Stimulated activated CD4-positive, alpha-beta T cell treated with anti-CD3 and anti-CD28 coated beads, Interleukin-15, amount 100 ng/mL, for 24 hours (primary cell): ENCODE measurements at places on chromosomes 16 and 17.

DNA sequence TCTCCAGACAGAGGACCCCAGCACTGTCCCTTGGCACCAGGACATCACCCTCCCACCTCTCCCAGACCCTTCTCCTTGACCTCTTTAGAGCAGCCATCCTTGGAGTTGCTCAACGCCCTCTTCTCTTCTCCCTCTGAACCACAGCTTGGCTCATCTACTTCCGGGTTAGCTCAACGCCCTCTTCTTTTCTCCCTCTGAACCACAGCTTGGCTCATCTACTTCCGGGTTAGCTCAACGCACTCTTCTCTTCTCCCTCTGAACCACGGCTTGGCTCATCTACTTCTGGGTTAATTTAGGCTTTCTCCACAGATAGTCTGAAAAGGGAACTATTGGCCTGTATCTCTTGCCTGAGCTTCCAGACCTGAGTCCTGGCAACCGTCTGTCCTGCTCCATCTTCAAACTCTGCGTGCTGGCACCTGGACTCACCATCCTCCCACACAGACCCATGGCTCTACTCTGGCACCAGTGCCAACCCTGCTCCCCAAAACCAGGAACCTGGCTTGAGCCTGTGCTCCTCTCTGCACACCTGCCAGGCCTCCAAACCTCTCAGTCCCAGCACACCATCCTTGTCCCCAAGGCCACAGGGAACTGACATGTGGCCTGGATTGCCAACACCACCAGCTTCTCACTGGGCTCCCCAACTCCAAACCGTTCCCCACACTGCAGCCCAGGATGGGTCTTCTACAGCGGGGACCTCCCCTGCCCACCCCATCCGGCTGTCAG, 25.3 kb upstream of the FAAP100 start:
- no peak for DNase-seq

DNA sequence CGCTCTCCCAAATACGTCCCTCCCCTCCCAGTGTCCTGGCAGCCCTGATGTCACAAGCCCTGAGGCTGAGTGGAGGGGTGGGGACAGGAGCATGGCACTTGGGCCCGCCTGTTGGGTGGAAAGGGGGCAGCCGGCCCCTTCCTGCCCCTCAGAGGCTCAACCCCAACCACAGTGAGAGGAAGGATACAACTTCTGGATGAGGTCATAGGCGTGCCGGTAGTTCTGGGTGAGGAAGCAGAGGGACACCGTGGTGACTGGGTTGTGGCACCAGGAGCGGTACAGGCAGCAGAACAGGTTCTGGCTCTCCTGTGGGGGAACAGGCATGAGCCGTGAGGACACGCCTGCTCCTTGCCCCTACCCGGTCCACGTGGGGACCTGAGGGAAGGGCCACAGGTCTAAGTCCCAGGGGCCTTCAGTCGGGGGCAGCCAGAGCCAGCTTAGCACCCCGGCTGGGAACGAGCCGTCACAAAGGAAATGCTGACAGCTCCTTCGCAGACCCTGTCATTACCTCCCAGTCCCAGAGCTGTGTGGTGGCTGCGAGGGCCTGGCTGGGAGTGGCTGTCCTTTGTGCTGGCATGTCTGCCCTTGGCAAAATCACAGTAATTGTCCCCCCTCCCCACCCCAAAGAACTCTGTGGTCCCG, 11.2 kb upstream of the MTSS2 start:
- DNase-seq, result no peak

- no peak for DNase-seq
Measured at GRCh38 chr17:33500151-33500550, 207.1 kb upstream of the ASIC2 start.

- no peak for DNase-seq
Measured at GRCh38 chr17:82193520-82194220, 19.0 kb downstream of the CCDC57 start.

DNA sequence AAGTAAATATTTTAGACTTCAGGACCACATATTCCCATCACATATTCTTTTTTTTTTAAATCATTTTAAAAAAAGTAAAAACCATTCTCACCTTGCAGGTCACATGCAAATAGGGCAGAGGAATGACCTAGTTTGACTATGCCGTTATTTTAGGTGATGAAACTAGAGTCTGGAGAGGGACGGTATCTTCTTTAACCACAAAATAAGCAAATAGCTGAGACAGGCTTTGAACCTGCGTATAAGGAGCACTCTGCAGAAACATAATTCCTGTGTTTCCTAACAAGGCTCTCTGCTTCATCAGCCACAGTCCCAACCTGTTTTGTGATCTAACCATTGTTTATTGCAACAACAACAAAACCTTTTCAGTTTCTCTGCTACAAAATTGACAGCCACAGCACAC, 121.5 kb downstream of the PCTP start:
- DNase-seq, result no peak

GRCh38 chr16:52191531-52192134, 355.3 kb downstream of the TOX3 start:
- DNase-seq, result peak; percentile 57

- no peak for DNase-seq
Measured at GRCh38 chr17:17541640-17542001, 45.4 kb upstream of the RASD1 start.

DNA sequence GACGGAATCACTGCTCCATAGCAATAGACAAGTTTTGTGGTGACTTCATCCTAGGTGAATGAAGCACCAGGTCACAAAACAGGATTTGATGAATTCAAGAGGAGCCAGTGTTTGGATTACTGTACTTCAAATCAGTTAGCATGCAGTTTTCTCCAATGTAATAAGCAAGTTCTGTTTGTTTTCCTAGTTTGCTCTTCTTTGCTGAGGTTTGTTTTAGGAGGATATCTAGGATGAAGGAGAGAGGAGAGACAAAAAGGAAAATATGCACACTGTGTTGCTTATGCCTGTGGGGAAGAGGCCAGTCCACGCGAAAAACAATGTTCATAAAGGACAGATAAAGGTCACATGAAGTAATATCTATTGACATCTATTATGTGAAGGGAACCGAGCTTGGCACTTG, 9.0 kb downstream of the KRT37 start:
- DNase-seq, result no peak

GRCh38 chr17:661509-661908, 53.1 kb downstream of the VPS53 start:
- no peak for DNase-seq

GRCh38 chr17:69500911-69501429, 86.5 kb downstream of the MAP2K6 start:
- no peak for DNase-seq

- DNase-seq, result peak; percentile 81
Measured at GRCh38 chr16:56617212-56618085, 8.1 kb upstream of the MT1E start.

DNA sequence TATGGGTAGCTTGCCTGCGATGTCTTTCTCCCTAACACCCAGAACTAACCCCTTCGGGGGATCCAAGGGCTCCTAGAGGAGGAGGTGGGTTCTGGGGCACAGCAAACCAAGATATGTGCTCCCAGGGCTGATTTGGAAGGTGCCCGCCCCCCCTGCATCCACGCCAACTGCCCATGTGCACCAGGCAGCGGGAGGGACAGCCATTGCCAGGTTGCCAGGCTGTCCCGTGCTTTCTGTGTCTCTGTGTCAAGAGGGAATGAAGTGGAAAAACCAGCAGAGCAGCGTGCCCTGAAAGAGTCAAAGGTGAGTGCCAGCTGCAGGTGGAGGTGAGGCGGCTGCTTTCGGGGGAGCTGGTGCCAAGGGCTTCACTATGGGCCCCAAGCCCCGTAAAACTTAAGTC, 6.4 kb downstream of the TEKT5 start:
- no peak for DNase-seq

DNA sequence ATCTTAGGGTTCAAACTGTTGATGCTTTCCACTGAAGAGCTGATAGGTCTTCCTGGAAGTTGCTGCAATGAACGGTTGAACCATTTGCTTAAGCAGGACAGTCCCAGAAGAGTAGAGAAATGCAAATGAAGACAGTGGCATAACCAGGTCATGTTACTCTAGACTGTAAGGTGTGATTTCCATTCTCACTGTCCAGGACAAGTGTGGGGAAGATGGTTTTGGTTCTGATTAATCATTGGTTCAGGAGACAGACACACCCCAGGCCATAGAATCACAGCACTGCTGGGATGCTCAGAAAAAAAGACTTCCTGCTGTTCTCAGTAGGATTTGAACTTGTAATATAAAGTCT, 34.8 kb upstream of the XYLT2 start:
- no peak for DNase-seq

- DNase-seq, result no peak
Measured at GRCh38 chr16:70659546-70659945, 13.2 kb downstream of the IL34 start.

DNA sequence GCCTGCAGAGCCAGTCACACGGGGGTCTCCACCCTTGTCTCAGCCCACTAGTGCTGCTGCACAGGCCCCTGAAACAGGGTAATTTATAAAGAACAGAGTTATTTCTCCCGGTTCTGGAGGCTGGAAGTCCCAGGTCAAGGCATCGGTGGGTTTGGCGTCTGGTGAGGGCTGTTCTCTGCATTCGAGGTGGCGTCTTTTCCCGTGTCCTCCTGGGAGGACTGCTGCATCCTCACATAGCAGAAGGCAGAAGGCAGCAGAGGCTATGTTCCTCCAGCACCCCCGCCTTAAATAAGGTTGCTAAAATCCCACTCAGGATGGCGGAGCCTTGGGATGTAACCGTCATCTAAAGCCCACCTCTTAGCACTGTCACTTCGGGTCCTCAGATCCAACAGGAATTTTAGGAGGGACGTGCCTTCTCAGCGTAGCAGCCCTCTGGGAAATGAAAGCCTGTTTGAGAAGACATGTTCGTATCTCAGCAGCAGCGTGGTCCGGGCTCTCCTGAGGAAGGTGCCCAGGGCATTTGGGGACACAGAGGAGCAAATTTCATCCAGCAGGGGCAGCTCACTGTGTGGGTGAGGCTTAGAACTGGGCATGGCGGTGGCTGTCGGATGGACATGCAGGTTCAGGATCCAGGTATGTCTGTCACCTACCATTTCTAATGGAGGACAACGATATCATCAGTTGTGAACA, 221.6 kb upstream of the CHMP6 start:
- no peak for DNase-seq

DNA sequence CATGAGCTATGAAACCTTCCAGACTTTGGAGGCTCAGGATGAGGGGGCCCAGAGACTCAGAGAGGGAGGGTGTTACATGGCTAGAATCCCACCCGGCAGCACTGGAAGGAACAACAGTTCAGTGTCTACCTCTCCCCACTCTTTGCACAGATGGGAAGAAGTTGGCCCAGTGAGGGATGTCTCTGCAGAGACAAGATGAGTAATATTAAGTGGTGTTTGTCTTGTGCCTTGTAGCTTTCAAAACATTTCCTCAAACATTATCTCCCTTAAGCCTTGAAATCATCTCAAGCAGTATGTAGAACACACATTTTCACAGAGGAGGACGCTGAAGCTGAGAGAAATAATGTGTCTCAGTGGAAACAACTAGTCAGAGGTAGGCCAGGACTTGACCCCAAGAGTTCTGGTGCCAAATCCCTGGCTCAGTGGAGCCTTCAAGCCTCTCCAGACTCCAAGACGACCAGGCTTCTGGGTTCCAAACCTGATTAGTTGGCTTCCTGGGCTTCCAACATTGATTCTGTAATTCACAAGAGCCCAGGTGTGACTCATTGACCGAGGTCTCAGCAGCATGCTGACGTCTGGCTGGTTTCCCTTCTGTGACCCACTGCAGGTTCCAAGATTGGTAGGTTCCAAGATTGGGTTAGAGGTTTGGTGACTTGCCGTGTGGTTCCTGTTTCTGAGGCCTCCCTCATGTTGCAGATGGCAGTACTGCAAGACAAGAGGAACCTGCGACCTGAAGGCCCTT, 7.4 kb downstream of the RNF112 start:
- peak; percentile 32 for DNase-seq

- DNase-seq, result no peak
Measured at GRCh38 chr17:37478187-37478586, 11.5 kb upstream of the DUSP14 start.

DNA sequence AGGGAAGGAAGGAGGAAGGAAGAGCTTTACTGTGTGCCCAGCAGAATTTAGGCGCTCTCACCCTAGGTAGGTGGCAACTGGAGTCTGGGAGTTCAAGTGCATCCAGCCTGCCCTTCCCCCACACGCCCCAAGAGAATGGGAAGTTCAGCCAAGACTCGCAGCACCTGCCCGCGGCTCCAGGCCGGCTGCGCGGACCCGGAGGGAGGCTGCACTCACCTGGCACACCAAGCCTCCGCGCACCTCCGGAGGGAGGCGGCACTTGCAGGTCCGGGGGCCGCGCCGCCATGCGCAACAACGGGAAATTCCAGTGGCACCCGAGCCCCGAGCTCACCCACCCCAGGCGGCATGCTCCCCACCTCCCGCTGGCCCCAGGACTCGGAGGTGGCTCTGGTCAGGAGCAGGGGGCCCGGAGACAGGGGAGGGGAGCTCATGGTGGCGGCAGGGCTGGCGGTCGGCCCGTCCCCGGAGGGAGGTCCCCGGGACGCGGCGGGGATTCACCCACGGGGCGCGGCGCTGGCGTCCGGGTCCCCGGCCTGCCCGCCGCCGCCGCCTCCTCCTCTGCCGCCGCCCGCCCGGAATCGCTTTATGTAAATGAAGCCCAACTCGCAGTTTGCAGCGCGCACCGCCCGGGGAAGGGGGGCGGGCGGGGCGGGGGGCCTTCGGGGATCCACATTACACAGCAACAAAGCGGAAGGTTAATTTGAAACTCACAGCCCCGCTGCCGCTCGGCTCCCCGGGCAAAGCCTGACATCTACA, at the start of gene ZFHX3:
Gene ZFHX3, minus strand, starts transcription at position 593 of the 756 bp plus-strand sequence. CDS start 87,983 bp downstream, outside the sequence.
- peak; percentile 42 for DNase-seq

DNA sequence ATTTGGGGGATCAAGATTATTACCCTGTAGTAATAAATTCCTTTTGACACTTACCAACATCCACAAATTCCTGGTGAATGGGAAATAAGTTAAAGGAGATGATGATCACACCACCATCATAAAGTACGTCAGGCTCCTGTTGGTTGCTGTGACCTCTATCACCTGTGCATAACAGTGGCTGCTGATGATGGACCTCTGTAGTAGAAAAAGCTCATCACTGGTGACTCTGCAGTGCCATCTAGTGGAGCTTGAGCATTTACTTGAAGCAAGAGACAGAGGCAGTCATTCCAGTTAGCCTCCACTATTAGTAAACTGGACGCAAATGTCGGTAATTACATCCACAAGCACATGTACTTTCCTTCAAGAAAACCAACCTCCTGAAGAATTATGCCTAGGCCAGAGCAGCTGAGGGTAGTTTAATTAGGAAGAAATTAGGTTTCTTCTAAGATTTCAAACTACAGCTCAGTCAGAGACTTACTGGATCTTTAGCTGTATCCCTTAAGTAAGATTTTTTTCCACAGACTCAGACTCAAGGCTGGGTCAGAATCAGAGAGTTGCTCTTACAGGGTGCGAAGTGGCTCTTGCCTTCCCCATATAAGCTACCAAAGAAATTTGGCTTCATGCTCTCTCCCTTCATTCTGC, 39.3 kb downstream of the CYB561 start:
- DNase-seq, result peak; percentile 77

GRCh38 chr17:27390540-27390939, 65.7 kb upstream of the KSR1 start:
- DNase-seq, result no peak
